ENCODE measurements at places on chromosomes 5 and 9.

GRCh38 chr5:158819095-158819494 is 280.6 kb downstream of the EBF1 start:
- no peak for DNase-seq

GRCh38 chr5:157568222-157568621 is 7.4 kb downstream of the ADAM19 start:
- DNase-seq = no peak

DNA sequence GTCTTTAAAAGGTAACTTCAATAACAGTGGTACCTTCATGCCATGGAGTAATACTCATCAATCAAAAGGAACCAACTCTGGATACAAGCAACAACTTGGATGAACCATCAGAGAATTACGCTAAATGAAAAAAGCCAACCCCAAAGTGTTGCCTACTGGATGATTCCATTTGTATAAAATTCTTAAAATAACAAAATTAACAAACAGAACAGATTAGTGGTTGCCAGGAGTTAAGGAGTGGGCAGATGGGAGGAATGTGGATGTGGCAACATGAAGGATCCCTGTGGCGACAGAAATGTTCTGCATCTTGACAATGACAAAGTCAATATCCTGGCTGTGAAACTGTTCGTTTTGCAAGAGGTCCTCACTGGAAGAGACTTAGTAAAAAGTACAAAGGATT is 50.5 kb downstream of the SPTLC1 start:
- peak; percentile 7 for DNase-seq

DNA sequence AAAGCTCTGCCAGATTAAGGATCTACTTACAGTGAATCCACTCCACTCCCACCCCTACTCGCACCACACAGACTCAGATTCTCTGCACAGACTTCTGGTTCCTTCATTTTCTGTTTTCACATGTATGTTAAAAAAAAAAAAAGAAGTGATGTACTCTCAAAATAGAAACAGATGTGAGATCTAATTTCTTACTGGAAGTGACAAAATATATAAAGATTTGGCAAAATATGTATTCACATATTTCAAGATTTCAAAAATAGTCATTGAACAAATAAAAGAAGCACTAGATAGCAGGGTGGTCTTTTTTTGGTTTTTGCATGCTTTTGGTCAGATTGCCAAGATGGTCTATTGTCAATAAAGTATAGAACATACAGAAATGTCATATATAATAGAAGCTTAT is 379.2 kb downstream of the TMEM167A start:
- no peak for DNase-seq

DNA sequence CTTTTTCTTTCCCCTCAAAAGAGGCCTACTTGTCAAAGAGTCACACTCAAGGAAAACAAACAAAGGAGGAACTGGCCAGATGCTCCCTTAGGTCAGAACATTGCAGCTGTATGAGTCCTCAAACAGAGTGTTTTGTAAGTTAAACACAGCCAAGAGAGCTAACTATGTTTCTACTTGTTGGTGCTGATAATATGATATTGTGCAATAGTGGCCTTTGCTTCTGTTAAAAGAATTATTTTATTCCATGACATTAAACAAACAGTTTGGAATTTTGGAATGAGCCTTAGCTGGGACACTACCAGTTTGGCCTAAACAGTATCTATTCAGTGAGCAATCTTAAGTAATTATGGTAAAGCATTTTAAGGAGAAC is 56.0 kb upstream of the TPD52L3 start:
- peak; percentile 77 for DNase-seq

- no peak for DNase-seq
These were observed 9.0 kb upstream of the IFNA5 start for GRCh38 chr9:21314152-21314551.

DNA sequence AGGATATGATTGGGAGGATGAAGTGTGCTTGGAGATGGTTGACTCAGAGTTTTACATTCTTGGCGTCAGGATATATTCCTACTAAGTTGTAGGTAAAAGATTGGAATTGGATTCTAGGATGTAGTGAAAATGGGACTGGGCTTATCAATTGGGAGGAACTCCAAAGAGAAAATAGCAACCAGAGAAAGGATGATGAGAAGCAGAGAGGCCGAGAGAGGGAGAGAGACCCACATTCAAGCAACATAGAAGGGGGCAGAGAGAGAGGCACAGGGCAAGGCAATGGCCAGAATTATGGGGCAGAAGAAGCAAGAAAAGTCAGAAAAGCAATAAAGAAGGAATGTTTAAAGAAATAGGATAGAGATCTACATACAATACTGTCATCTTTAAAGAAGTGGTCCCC is 217.9 kb upstream of the ACTBL2 start:
- DNase-seq = no peak

GRCh38 chr5:103758996-103759395 is 196.4 kb upstream of the NUDT12 start:
- no peak for DNase-seq

DNA sequence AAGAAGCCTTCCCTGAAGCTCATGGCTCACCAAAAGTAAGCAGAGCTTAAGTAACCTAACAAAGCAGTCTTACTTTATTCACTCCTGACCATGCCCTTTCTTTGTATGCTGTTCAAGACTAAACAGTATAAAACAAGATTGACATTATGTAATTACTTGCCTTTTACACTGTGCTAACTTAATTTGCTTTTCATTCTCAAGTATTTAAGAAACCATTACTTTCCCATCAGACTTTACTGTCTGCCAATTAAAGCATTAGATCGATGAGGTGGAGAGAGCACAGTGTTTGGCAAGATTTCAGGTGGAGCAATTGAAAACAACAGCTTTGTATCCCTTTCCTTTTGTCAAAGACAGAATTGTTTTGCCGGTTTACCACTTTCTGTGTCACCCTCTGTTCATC is 98.2 kb downstream of the RORB start:
- DNase-seq = no peak

- no peak for DNase-seq
These were observed 843.7 kb downstream of the EFNA5 start for GRCh38 chr5:106827061-106827460.

DNA sequence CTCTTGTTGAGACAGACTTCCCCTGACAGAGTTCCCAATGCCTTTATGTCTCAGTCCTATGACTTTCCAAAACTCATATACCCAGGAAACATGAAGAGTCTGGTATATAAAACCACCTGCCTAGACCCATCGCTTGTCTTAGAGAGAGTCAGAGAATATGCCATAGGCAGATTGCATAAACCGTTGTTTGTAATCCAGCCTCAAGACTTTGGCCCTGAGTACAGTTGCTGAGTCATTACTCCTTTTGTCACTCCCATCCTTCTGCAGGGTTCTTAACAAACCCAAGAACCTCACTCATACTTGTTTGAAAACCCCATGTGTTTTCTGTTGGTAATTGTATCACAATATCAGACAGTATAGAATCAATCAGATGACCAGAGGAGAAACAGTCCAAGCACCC is 616.3 kb downstream of the SLCO4C1 start:
- no peak for DNase-seq

- DNase-seq = peak; percentile 70
These were observed 171.7 kb downstream of the ATPSCKMT start for GRCh38 chr5:10077791-10078545.

- DNase-seq = peak; percentile 36
These were observed 1.1 kb upstream of the GNPDA1 start for GRCh38 chr5:142013734-142014521.

DNA sequence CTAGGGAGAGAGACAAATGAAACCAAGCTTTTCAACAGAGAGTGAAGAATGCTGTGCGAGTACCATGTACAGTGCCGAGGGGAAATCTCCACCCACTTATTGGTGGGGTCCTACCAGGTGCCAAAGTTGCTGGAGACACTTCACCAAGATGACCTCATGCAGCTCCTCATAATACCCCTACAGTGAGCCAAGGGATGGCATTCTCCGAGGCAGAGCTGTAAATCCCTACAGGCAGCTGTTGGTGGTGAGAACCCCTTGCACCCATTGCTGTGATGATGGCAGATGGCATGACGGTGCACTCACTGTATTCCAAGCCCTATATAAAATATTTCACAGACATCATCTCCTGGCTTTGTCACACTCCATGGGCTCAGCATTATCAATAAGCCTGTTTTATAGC is 464.9 kb downstream of the SPOCK1 start:
- no peak for DNase-seq

GRCh38 chr9:134123764-134124128 is 12.1 kb upstream of the WDR5 start:
- no peak for DNase-seq

DNA sequence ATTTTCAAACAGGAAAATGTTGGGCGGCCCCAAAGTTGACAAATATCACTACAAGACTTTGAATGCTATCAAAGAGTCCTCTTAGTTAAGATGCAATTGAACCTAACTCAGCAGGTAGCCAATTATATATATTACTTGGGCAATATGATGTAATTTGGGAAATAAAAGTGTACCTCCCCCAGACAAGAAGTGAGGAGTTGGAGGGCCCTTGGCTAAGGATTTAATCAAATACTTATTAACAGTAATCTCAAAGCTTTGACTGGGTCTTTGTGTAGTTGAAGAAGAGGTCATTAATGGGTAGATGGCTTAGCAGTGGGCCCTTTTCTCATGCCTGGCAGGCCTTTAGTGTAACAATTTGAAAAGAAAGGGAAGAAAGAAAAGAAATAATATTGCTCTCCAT is 599.0 kb downstream of the CSNK1G3 start:
- DNase-seq = no peak

- no peak for DNase-seq
These were observed 147.4 kb downstream of the AGTPBP1 start for GRCh38 chr9:85594316-85594715.

DNA sequence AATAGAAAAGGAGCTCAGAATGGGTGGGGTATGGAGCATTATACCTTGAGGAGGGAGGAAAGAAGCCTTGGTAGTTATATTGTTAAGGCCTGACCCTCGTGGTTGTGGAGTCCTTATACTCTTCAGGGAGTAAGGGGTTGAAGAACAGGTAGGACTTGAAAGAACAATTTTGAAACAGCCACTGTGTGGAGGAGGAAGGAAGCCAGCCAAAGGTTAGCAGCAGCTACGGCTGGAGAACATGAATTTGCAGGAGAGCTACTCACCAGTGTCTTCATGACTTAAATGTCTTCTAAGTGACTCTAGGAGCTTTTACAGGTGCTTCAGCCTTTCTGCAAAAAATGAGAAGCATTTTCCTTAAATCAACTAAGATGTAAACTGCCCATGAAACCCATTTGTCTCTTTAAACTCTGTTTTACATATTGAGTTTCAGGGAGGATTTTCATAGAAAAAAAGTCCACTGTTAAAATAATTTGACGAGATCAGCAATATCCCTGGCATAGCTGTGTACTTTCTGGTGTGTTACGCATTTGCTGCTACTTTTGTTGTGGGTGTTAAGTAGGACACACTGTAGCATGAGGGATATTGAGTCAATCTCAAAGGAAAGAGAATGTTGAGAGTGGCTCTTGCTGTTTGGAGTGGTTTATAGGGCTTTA is 110.6 kb upstream of the ELL2 start:
- no peak for DNase-seq

GRCh38 chr5:147547730-147548129 is 37.9 kb upstream of the DPYSL3 start:
- no peak for DNase-seq

GRCh38 chr9:100014846-100015245 is 84.0 kb downstream of the ERP44 start:
- DNase-seq = no peak

DNA sequence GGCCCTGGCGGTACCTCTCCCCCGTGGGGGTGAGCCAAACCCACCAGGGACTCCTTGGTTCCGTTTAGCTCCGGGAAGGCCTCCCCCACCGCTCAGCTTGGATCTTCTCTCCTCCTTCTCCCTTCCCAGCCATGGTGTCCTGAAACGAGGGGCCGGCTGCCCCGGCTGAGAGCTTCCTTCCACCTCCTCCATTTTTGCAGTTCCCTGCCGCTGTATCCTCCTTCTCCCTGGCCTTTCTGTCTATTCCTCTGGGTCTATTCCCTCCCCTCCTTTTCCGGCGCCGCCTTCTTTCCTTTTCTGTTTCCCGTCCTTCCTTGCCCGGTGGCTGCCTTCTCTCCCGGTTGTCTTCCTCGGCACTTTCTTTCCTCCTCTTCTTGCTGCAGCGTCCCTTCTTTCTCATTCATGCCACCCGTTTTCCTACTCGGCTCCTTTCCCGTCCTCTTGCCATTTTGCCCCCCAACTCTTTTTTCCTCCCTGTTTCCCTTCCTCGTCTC is 110.4 kb downstream of the LIFR start:
- no peak for DNase-seq

DNA sequence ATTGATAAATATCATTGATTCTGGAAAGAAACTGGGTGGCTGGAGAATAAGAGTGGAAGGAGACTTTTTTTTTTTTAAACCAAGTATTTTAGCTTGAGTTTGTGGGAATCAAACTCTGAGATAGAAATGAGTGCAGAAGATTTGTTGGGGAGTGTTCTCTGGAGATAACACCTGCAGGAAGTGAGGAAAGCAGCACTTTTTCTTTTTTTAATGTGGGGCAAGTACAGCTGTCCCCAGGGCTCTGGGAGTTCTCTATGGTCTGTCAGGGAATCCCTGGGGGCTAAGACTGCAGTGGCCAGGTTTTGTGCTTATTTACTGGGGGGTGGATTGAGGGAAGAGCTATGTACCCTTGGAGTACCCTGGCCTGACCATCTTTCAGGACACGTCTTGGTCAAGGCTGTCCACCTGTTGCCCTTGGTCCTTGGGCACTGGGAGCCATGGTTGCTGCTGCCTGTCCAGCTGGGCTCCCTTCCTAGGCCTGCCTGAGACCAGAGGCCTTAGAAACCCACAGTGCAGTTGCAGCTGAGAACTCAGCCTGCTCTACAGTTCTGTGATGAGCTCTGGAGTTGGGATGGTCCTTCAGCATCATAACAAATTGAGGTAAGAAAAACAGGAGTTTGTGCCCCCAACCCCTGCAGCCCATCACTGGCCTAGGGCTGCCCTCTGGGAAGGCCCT is 85.8 kb downstream of the PHAX start:
- no peak for DNase-seq

- DNase-seq = no peak
These were observed 42.9 kb downstream of the RIC1 start for GRCh38 chr9:5671711-5672353.

GRCh38 chr5:91170266-91170665 is 212.9 kb downstream of the ARRDC3 start:
- DNase-seq = no peak

DNA sequence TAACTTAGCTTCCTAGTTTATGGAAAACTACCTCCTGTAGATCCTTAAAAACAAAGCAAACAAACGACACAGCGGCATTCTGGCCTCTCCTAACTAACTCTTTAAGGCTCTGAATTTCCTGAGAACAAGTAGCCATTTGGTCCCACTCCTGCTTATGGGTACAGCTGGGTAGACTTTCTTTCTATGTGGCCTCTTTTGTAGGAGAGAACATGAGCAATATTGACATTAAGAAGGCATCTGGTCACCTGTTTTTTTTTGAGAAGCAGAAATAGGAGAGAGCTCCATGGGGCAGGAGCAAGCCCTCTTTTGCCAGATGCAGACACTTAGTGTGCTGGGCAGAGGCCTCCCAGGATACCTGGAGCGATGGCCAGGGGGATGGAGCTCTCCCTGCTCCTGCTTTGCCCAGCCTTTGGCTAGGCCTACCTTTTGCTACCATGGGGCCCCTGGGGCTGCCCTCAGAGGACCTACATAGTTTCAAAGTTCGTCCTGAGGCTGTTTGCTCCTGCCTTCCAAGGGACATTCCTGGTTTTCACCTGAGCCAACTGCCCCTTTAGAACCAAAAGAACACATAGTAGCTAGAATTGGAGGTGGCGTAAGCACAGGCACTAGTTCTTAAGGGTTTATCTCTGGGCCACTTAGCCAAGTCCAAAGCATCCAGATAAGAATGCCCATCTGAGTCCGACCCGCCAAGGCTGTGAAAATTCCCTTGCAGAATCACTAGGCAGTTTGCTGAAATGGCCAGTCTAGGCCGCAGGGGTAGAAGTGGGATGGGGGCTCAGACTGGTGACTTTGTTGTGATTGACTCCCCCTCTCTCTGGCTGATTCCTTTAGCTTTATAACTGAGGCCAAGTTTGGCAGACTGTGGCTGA is 2.4 kb upstream of the STC2 start:
- DNase-seq = no peak

Measured in GM04503 (cell line).